ENCODE measurements at places on chromosomes 6 and 20.

GRCh38 chr6:133505681-133506080 lies 264.5 kb downstream of the EYA4 start:
- DNase-seq, result no peak

- DNase-seq, result no peak
Observed at GRCh38 chr20:60080401-60080800, 122.2 kb downstream of the CDH26 start.

DNA sequence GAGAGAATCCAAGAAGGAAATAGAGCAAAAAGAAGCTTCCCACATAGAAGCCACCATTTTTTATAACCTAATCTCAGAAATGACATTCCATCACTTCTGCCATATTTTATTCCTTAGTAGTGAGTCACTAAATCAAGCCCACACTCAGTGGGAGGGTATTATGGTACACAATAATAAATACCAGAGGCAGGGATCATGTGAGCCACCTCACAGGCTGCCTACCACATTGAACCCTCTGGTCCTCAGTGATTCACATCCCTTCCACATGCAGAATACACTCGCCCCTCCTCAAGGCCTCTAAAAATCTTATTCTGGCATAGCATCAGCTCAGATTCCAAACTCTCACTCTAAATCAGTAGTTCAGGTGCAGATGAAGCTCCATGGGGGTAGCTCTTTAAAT lies 49.4 kb downstream of the TMC2 start:
- DNase-seq, result no peak

GRCh38 chr6:139452148-139452876 lies 77.9 kb upstream of the CITED2 start:
- no peak for DNase-seq

GRCh38 chr6:85126485-85127167 lies 323.3 kb upstream of the NT5E start:
- DNase-seq, result no peak

DNA sequence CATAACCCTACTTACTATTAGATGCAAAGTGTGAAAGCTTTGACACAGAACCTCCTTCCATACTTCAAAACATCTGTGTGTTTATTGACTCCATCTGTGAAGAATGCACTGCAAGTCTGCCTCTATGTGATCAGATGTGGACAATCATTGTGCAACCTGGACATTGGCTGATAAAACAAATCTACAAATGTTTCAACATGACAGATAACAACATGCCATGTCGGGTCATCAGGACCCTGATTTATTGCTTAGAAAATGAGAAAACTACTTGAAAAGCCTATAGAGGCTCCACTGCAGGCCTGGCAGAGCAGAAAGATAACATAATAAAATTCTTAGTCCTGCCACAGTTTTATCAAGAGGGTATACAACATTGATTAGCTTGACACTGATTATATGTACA lies 1286.4 kb downstream of the GRIK2 start:
- no peak for DNase-seq

DNA sequence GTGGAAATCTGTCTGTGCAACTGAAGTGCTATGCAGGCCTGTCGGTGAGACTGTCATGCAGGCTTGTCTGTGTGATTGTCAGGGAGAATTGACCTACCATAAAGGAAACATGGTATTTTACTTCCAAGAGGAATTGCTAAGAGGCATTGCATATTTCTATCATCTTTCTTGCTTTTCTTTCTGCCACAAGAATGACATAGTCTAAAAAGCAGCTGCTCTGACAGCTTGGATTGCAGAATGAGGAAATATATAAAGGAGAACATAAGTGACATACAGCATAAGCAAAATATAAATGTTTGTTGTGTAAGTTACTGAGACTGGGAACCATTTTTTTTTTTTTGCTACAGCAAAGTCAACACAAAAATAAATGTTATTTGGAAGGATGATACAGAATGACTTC lies 105.1 kb downstream of the MANEA start:
- no peak for DNase-seq

DNA sequence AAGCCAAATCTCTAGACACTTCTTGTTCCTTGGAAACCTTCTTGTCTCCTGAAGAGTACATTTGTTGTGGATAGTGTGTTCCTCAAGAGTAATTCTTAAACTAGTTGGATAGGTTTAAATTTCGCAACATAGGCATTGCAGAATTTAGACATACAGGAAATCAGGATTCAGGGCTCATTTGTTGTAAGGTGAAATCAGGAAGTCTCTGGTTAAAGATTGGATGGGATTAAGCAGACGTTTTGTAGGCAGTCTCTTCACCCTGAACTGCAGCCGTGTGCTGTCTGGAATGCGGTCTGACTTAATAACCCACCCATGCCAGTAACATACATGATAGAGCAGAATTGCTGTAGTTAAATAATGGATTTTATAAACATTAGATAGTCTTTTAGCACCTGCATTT lies 21.7 kb downstream of the HIVEP1 start:
- no peak for DNase-seq

DNA sequence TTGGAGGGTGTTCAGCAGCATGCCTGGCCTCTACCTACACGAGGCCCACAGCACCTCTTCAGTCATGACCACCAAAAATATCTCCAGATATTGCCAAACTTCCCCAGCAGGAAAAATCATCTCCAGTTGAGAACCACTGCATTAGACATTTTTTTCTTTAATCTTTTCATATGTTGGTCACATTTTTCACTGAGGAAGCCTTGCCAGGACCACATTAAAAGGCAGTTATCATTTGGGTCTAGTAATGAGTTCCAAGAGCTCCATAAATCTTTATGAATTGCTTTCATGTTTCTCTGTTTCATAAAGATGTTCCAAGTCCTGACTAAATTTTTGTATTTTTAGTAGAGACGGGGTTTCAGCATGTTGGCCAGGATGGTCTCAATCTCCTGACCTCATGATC lies 28.8 kb downstream of the MTRES1 start:
- DNase-seq, result no peak

- no peak for DNase-seq
Observed at GRCh38 chr6:136037876-136038460, 186.5 kb downstream of the PDE7B start.

- no peak for DNase-seq
Observed at GRCh38 chr6:153096031-153096430, 35.1 kb downstream of the RGS17 start.

DNA sequence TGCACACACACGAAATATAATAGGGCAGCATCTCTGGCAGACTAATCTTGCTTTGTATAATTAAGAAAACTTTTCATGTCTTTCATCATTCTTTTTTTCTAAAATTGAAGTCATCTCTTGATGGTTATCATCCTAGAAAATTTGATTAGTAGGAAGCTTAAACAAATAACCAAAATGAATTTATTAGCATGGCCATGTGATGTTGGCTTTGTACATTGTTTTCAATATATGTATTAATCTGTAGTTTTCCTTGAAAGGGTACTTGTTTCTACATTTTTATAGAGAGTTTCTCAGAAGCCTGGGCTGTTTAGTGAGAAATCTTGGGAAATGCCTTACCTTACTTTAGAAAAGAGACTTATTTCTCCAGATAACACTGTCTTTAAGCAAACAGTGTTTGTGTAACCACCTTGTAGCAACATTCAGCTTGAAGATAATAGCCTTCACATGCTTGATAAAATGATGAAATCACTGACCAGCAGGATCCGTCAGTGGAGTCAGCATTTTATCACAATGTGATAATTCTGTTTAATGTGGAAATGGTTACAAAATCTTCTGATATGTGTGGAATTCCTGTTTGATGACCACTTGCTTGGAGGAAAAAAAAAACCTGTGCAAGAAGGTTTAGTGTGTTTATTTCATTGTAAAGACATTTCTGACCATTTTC lies 147.8 kb downstream of the MACROD2 start:
- no peak for DNase-seq

DNA sequence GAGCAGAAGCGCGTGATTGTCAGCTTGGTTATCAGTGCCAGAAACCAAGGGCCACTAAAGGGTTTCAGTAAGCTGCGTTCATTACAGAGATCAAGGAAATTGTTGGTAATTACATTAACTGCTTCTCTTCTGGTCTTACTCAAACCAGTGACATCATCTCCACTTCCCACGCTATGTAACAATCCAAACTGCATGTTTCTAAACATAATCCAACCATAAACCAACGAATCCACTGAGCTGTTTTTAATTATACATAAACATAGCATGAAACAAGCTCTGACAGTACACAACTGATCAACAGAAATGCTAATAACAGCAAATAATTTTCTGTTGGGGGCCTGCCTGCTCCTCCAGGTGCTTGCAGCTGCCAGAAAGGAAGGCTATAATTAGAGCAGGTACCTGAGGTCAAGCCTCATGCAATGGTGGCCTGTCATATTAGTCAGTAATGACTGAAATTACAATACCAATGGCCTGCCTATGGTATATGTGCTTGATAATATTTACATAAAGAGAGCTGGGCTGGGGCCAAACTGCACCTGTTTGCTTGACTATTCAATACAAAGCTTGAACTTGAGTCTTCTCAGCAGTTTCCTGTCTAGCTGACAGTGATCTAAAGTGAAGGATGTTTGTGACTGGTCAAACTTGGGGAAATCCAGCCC lies 40.1 kb downstream of the ILRUN start:
- DNase-seq, result peak; percentile 26

- DNase-seq, result no peak
Observed at GRCh38 chr6:136524339-136524935, 25.8 kb downstream of the MAP7 start.

DNA sequence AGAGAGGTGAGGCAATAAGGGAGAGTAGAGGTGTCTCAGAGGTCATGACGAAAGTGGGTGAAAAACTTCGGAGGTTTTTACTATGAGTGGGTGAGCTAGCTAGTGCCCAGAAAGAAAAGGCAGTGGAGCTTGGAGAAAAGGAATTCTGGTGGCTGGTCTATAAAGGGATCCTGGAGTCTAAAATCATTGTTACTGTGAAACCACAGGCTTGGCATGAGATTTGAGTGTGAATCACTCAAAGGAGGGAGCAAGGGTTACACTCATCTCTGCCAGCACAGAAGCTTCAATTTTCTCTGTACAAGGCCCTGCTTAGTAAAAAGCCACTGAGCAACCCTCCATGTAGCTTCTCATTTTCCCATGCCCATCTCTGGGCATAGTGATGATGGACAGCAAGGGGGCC lies 47.5 kb downstream of the CD83 start:
- no peak for DNase-seq

GRCh38 chr6:49198015-49198414 lies 265.0 kb downstream of the MMUT start:
- DNase-seq, result no peak

DNA sequence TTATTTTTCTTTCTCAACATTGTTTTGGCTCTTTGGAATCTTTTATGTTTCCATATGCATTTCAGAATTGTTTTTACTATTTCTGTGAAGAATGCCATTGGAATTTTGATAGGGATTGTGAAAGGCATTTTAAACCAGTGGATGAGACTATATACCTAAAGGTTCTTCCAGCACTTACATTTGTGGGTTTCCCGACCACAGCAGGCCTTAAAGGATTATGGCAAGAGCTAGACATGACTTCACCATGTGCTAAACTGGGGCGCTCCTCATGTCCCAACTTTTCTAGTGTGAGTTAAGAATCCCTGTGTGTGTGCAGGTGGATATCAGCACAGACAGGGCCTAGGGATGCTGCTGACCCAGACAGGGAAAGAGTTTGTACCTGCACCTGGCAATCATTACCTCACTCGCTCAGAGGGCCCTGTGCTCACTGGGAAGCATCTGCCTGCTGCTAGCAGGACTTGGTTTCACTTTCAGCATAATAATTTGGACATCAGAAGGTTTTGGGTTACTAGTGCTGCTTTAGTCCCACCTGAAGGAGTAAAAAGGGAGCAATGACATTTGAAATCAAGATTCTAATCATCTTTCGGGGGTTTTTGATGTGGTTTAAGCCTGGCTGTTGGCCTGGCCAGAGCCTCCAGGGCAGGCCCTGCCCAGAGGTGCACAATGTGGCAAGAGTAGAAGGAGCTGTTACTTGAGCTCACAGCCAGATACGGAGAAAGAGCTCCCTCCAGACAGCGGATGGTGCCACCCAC lies 137.1 kb downstream of the CDC5L start:
- no peak for DNase-seq

DNA sequence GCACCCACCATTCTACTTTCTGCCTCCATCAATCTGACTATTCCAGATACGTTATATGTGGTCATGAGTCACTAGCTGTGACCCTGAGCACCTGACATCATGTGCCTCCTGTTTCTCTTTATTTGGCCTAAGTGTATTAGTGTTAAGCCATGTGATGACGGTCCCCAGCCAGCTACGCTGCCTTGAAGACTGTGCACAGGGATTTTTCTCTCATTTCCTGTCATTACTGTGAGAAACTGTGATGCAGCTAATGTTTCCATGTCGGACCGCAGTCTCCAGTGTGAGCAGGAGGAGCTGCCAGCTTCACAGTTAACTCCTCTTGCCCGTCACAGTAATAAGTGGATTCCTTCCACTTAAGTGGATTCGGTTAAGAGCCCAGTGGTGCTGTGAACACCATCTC lies 9.9 kb upstream of the SPATS1 start:
- no peak for DNase-seq

GRCh38 chr20:16293590-16293989 lies 279.7 kb downstream of the KIF16B start:
- no peak for DNase-seq

DNA sequence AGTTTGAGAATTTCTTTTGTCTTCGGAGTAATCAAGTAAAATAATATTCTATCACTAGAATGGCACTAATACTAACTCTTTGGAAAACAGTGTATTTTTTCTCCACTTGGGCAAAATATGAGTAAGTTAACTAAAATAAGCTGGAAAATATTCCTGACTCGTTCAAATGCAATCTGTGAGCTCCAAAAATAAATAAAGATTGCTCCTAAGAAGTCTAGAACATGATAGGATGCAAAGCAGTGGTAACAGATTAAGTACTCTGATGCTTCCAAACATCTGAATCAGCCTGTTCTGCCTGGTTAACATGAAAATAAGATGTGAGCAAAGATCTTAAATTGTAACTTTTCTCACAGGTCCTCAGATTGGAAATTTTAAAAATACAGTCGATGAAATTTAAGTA lies 285.1 kb upstream of the ID4 start:
- DNase-seq, result no peak

DNA sequence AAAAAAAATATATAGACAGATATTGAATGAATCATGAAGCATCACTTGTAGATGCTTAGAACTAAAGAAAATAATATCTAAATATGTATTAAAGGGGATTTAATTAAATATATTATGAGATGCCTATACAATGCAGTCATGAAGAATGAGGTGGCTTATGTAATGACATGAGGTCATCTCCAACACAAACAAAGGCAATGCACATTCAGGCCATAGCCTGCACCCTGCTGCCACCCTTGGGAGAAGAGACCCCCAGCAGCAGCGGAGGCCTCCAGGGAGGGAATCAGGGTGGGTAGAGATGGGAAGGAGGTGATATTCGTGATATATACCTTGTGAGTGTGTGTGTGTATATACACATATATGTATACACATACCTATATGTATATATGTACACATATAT lies 26.4 kb upstream of the SSTR4 start:
- DNase-seq, result no peak

DNA sequence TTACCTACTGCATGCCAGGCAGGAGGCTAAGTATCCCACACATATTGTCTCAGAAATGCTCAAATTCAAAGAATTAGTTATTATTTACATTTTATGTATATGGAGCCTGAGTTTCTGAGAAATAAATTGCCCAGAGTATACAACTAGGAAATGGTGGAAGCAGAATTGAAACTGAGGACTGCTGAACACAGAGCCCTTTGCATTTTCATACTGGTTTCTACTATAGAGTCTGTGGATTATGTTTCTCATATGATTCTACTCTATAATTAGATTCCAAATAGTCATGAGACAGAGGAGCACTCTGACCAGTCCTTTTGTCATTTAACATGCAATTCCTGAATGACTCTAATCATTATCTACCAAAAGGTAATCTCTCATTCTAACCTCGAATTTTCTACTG lies 254.3 kb downstream of the LMBRD1 start:
- no peak for DNase-seq

GRCh38 chr6:27383481-27383880 lies 5.1 kb upstream of the ZNF391 start:
- no peak for DNase-seq

Measured in urinary bladder (tissue), 4 donors.